ENCODE measurements at places on chromosomes 12 and 14. TPM values are rescaled to one million over a fixed set of nuclear protein-coding genes. Genes with fewer than 3 reads are reported as not detected.

DNA sequence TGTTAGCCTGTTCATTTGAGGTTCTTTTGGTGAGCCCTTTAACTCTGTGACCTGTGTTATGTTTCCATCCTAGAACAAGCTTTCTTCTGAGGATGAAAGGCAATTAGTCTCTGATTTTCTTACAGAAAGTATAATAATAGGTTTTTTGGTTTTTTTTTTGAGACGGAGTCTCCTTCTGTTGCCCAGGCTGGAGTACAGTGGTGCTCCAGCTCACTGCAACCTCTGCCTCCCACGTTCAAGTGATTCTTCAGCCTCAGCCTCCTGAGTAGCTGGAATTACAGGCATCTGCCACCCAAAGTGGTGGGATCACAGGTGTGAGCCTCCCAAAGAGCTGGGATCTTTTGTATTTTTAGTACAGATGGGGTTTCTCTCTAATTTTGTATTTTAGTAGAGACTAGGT is 52.7 kb upstream of the SYNE2 start:
- no peak for DNase-seq

GRCh38 chr14:71247106-71247505 is 339.8 kb downstream of the PCNX1 start:
- no peak for DNase-seq

DNA sequence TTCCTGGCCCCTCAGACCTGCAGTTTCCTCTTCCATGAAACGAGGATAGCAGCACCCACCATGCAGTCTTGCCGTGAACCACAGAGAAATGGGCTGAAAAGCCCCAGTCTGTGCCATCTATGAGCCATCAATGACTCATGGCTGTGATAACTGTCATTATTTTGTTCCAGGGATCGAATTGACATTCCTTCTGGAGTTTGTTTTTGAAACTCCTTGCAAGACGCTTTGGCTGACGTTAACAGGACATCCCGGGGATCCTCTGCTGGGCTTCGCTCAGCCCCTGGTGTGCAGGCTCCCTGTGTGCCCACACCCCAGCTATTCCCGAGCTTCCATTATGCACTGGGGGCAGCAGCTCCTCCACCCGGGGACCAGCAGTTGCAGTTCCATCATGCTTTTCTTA is 33.8 kb downstream of the MMAB start:
- DNase-seq, result peak; percentile 10

Gene LRIG3
- 33.0 TPM for total RNA-seq

DNA sequence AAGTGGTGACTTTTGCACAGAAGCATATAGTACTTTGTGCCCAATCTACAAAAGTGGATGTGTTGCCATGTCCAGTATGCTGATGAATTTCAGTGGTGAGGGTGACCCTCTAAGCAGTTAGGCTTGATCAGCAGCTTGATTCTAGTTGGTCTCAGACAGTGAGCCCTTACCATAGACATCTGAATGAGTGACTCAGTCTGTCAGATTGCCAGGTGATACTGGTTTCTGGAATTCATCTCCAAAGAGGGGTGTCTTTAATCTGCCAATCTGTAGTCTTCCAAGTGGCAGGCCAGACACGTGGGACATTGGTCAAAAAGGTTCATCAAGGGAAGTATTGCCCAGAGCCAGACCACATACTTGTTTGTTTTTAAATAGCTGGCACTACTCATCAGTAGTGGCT is 187.4 kb upstream of the SLC16A7 start:
- DNase-seq, result no peak

Gene WSCD2
- not detected for total RNA-seq

GRCh38 chr12:19530637-19531023 is 91.3 kb downstream of the AEBP2 start:
- DNase-seq, result no peak

Data from dermis microvascular lymphatic vessel endothelial cell (primary cell).